Glutamatergic neuron (in vitro differentiated cells): ENCODE measurements at places on chromosomes 3 and 15. TPM values are rescaled to one million over a fixed set of nuclear protein-coding genes. Genes with fewer than 3 reads are reported as not detected.

GRCh38 chr3:43779850-43780249, 89.1 kb downstream of the ABHD5 start:
- no peak for DNase-seq

The RTP1 gene
- total RNA-seq = not detected

The FGF7 gene
- total RNA-seq = 0.07 TPM

The MEIS2 gene
- total RNA-seq = 6.0 TPM

DNA sequence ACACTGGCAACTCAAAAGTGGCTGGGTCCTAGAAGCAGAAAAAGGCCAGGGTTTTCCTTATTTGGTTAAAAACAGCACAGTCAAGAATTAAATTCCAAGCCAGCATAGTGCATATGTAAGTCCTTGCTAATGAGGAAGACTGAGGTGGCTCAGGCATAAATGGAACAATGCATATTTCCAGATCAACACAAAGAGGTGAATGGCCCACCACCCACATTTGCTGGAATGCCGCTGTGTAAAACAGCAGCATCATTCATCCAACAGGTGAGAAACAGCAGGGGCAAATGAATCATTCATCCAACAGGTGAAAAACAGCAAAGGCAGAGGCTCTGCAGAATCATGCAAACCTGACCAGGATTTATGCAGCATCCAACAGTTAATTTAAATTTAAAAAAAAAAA, 32.9 kb downstream of the GPR176 start:
- no peak for DNase-seq

The KIF7 gene
- total RNA-seq = 9.3 TPM

DNA sequence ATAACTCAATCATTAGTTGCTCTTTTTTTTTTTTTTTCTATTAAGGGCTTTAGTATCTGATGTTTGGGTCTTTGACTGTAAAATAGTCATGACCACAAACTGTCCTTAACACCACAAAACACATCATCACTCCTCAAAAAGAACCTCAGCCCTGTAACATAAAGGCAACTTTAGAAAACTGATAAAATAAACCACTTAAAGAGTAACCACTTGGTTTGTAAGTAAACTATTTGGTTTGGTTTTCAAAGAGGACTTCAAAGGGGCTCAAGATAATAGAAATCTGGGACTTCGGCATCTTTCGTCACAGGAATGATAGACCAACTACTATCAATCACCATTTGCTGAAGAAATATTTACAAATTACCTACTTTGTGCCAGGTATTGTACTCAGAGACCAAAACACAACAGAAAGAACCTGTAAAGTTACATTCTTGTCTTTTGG, 167.8 kb downstream of the FOXP1 start:
- DNase-seq = no peak

GRCh38 chr3:101351829-101352228, 31.5 kb upstream of the IMPG2 start:
- DNase-seq = no peak

DNA sequence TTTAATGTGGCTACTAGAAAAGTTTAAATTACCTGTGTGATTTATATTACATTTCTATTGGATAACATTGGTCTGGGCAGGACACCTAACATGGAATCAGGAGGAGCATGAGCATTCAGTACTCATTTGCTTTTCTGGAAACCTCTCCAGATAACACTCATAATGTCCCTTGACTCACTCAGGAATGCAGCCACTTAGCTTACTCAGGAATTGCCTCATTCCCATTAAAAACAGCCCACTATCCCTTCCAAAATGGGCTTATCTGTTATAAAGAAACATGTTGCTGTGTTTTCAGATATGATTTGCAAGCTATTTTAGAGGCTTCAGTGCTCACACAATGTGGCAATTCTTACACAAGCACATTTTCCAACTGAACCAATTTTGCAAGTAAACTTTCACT, 17.1 kb downstream of the GBE1 start:
- no peak for DNase-seq

The TLR9 gene
- 0.37 TPM for total RNA-seq

The ITIH4 gene
- total RNA-seq = 8.0 TPM
